ENCODE measurements at places on chromosomes 12 and 14.

DNA sequence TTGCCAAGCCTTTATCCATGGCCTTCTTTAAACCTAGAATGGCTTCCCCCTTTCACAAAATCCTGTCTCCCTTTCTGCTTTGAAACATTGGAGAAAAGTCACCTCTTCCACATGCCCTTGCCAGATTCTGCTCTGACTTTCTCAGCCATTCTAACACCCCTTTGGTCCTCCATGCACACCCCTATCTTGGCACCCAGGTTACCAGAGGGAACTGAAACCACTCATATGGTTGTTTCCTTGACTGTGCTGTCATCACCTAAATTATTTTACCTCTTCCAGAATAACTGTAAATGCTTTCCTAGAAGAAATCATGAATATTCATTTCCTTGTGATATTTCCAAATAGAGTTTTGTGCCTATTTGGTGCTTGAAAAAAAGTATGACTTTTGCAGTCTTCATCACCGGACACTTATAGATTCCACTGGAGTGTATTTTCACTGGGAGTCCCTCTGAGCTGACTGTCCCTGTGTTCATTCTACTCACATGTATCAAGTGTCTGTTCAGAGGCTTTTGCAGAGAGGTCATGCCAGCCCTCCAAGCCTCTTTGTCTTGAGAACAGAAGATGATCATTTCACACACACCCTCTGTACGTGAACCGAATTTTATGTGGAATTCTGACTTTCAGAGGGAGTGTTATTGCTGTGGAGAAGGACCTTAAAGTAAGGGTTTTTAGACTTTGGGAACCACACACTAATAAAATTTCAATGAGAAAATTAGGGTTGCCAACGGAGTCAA lies 74.1 kb downstream of the PLXNC1 start:
- DNase-seq = no peak

GRCh38 chr12:51705450-51705849 lies 114.4 kb downstream of the SCN8A start:
- no peak for DNase-seq

DNA sequence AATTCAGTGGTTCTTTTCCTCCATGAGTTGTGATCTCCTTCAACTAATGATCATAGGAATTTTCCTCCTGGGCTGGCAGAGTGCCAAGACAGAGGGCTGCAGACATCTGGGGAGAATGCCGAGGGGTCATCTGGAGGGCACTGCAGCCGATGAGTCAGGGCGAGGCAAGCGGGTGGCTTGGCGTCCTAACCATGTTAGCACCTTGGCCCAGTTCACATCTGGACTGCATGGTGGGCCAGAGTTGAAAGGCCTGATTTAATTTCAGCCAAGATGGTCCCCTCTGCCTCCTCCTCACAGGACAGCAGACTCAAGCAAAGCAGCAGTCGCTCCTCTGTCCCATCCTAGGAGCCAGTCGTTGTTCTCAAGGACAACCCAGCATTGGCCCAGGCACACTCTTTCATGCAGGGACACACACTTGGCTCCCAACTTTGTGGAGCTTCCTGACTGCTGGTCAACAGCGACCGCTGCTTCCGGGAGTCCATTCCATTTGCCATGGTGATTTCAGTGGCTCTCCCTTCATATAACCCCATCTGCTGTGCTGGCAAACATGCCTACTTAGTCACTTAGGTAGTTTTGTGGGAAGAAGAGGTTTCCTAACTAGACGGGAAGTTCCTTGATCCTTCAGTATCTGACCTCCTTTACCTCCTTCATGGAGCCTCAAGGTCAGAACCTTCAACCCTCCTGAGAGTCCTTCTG lies 161.8 kb downstream of the TTC8 start:
- DNase-seq = no peak

- DNase-seq = no peak
Measured at GRCh38 chr14:105143451-105144025, 25.0 kb downstream of the JAG2 start.

DNA sequence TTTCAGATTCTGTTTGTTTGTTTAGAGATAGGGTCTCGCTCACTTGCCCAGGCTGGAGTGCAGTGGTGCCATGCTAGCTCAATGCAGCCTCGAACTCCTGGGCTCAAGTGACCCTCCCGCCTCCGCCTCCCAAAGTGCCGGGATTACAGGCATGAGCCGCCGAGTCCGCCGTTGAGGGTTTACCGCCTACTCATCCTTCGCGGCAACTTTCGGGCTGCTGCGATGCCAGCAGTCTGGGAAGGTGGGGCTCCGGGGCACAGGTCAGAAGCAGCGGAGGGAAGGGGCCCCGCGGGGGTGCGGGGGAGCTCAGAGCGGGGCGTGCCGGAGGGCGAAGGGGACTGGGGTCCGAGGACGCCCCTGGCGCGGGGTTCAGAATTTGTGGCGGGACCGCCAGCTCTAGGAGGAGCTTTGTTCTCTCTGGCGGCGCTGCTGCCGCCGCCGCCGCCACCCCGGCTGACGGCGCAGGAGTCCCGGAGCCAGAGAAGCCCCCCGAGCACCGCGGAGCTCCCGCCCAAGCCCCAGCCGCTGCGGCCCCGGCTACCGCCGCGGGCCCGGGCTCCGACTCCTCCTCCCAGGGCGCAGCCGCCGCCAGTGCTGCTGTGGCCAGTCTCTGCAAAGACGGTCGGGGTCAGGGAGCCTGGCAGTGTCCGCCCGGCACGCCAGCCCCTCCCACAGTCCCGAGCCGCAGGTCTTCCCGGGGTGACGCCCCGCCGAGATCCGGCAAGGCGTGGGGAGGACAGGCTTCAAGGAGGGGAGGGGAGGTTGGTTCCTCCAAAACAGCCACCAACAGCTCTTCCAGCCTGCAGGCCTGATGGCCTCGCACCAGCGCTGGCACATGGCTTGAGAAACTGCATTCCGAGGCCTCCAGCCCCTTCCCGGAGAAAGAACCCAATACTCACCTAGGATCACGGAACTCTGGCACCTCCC lies 10.9 kb upstream of the KRT77 start:
- DNase-seq = no peak

- no peak for DNase-seq
Measured at GRCh38 chr12:108484431-108484830, 30.6 kb upstream of the FICD start.
